NCI-H446 (cell line): ENCODE measurements at places on chromosomes 1 and 21.
A peak's percentile ranks its signal among the peaks of the same experiment; 100 is the strongest.

GRCh38 chr21:28427394-28428022 is 565.2 kb downstream of the LTN1 start:
- DNase-seq: no peak

DNA sequence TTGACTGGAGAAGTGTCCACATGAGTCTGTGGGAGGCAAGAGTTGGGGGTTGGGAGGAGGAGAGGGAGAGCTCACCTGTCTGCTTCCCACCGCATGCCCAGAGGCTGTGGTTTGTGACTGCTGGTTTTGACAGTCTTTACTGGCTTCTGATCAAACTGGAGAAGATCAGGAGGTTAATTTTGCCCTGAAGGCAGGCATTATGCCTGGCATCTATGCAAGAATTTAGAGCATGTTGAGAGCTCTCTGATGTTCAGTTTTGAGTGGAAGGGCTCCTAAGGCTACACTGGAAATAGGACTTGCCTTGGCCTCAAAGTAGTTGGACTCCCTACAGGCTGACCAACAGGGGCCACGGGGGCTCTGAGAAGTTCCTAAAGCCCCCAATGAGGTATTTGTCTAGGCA is 101.6 kb downstream of the TLR5 start:
- no peak for DNase-seq

GRCh38 chr1:29675481-29676263 is 439.4 kb downstream of the PTPRU start:
- no peak for DNase-seq

- no peak for DNase-seq
These were observed 94.4 kb upstream of the TNFSF4 start for GRCh38 chr1:173301507-173301906.

DNA sequence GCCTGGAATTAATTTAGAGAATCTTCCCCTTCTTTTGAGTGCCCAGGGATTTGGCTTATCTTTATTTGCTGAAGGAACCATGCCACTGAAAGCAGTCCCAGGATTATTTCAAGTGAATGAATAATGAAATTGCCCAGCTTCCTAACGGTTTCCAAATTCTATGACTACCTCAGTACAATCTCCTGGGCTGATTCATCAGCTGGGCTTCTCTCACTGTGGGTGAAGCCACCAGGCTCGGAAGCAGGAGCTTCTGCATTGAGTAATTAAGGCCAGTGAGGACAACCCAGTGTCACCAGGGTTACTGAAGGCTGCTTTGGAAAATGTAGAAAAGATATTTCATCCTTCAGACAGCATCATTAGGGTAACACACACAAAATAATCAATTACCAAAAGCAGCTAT is 169.8 kb downstream of the DAB1 start:
- no peak for DNase-seq

DNA sequence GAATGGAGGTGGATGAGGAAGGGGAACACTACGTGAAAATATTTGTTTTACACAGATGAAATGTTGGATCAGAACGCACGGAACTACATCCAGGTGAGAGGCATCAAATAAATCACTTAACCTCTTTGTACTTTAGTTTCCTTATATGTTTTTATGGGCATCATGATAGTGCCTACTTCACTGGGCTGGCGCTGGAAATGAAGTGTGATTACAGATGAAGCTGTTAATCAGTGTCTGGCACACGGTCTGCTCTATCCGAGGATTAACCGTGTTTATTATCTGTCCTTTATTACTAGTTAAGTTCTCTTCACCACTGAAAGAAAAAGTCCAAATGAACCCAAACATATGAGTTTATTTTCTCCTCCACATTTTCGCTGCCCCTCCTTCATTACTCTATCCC is 96.0 kb upstream of the TRABD2B start:
- no peak for DNase-seq

DNA sequence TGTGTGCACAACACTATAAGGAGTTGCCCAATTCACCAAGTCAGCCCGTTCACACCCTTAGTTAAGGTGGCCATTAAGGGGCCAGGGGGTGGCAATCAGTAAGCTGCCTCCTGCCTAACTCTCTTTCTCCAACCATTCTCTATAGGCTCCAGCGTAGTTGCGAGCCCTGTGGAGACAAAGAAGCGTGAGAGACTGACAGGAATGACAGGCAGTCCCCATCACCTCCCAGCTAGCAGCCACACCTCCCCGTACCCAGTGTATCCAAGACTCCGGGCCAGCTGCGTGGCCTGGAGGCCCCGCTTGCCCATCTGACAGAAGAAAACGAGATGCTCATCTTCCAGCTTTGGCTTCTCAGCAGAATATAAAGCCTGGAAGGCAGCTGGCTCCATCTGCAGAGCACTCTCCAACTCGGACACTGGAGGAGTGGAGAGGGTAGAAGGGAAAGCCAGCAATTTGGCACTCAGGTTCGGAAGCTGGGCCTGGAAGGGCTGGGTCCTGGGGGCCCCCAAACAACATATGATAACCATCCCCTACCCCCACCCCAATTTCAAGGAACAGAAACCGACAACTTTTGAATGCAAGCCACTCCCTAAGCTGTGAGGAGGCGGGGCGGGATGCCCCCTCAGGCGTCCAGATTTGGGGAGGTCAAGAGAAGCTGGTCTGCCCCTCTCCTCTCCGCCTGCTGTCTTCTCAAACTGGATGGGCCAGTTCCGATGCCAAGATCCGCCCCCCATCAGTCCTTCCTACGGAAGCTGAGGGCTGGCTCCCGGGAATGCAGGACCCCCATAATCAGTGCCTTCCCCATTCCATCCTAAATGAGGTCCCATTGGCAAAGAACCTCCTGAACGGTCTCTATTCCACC is 872 bp downstream of the TSTD1 start:
- DNase-seq: no peak

- no peak for DNase-seq
These were observed 135.0 kb downstream of the TGFB2 start for GRCh38 chr1:218480137-218480536.

DNA sequence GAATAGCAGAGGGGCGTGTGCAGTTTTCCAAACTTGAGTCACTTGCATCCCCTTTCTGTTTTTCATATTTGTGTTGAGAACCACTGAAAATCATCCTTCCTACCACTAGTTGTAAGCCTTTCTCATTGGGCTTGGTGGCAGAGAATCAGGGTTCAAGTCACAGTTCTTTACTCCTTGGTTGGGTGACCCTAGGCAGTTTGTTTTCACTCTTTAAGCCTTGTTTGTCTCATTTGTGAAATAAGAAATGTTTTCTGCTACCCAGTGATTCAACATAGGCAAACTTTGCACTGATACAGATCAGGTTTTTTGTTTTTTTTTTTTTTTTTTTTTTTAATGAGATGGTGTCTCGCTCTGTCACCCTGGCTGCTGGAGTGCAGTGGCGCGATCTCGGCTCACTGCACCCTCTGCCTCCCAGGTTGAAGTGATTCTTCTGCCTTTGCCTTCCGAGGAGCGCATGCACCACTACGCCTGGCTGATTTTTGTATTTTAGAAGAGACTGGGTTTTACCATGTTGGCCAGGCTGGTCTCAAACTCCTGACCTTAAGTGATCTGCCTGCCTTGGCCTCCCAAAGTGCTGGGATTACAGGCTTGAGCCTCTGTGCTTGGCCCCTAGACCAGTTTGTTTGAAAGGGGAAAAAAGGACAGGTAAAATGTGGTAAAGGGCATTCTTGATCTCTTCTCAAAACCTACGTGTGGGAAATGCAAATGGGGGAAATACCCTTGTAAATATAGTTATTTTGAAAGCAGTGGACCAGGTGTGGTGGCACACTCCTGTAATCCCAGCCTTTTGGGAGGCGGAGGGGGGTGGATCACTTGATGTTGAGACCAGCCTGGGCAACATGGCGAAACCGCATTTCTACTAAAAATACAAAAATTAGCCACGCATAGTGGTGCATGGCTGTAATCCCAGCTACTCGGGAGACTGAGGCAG is 3.2 kb downstream of the CLIC4 start:
- DNase-seq: no peak

DNA sequence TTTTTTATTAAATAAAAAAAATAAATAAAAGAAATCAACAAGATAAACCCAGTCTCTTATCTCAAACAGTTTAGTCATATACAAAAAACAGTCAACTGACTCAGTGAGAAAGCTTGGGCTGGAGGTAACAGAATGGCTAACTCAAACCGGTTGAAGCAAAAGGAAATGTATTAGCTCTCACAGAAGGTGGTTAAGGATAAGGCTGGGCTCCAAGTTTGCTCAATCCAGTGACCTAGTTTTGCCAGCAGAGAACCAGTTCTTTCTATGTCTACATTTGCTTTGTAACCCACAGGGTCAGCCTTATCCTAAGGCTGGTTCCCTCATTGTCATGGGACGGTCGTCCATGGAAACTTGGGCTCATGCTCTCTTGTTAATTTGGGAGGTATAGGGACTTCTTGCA is 144.5 kb upstream of the L1TD1 start:
- DNase-seq: no peak

DNA sequence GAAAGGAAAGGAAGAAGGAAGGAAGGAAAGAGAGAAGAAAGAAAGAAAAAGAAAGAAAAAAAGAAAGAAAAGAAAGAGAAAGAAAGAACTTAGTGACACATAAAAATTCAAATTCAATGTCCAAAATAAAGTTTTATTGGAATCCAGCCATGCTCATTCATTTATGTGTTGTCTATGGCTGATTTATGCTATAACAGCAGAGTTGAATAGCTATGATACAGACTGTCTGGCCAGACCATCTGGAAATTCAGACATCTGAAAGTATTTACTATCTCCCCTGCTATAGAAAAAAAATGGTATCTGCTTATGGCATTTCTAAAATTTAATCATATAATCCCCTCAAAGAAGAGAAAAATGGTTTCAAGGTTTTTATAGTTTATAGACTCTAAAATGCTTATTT is 79.4 kb upstream of the RRP15 start:
- DNase-seq: peak; percentile 14

DNA sequence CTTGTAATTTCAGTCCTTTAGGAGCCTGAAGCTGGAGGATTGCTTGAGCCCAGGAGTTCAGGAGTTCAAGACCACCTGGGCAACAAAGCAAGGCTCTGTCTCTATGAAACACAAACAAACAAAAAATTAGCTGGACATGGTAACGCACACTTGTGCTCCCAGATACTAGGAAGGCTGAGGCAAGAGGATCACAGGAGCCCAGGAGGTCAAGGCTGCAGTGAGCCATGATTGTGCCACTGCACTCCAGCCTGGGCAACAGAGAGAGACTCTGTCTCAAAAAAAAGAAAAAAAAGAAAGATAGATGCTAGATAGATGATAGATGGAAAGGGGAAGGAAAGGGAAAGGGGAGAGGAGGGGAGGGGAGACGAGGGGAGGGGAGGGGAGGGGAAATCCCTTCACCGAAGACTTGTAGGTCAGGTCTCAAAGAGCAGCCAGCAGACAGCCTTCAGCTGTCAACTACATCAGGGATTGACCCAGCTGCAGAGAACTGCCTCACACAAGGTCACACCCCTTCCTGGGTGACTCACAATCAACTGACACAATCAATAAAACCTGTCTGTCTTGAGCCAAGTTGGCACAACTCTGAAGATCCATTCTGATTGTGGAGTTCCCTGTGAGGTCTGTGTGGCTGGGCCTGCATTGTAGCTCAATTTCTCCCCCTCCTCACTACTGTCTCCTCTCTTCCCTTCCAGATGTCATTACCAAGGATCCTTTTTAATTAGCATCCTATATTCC is 200.6 kb downstream of the RGS7 start:
- no peak for DNase-seq

DNA sequence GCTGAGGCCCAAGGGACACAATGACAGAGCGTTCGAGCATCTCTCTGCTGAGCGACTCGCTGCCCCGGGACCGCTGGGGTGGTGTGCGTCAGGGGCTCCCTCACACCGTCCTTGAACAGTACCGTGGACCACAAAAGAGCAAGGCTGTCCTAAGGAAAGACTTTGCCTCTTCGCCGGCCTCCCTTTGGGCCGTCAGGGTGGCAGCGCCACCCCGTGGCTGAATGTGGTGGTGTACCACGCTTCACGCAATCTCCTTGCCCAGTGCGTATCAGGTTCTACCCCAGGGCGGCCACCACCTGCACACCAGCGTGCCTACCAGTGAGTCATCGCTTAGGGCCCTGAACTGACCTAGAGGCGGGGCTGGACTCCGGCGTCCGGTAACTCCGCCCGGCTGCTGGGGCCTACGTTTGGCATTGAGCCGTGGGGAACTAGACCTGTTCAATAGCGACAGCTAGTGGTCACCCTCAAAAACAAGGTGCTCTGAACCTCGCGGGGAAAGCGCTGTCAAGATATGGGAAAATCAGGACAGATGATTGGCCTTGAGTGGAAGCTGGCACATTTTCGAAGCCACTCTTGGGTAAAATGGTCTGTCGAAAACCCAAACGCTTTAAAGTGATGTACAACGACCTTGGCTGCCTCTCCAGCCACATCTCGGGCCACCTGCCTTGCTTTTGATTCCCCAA is 8.1 kb upstream of the TRAF3IP3 start:
- no peak for DNase-seq

- DNase-seq: no peak
These were observed 211.6 kb upstream of the PTBP2 start for GRCh38 chr1:96509951-96510350.

GRCh38 chr1:55068638-55069037 is 29.3 kb downstream of the PCSK9 start:
- DNase-seq: no peak

- DNase-seq: no peak
These were observed 2.0 kb upstream of the ATF3 start for GRCh38 chr1:212606395-212607205.

- peak; percentile 89 for DNase-seq
These were observed 793.2 kb downstream of the PLA2G4A start for GRCh38 chr1:187621951-187622350.

GRCh38 chr1:157580179-157580827 is 17.6 kb downstream of the FCRL4 start:
- DNase-seq: peak; percentile 43

DNA sequence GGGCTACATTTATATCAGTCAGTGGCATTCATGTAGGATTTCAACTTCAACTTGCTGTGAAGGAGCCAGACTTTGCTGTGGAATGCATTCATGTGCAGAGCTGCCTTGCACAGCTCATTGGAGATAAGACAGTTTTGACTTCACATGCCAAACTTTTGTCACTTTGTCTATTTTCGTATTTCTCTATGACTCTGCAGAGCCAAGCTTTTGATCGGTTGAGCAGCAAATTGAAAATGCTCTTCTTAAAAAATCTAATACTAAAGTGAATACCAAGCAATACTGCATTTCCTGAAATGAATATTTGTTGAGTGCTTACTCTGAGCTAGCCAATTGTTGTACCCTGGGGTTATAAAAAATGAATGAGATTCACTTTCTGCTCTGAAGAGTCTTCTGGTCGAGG is 388.7 kb downstream of the ST6GALNAC3 start:
- no peak for DNase-seq

DNA sequence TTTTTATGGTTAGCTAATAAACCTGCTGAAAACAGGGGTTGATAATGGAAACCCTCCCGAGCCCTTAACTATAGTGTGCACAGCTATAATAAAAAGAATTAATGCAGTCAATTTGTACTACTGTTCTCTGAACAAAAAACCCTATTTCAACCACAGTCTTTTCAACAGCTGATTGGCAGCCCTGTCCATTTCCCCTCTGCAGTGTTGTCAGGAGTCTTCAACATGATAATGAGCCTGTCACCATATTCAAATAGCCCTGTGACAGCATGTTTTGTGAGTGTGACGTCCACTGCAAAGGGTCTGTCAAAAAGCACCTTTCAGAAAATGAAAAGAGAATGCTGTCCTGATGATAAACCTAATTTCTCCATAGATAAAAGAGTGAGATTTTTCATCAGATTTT is 92.7 kb downstream of the ESRRG start:
- no peak for DNase-seq
